ENCODE measurements at places on chromosomes 12 and 14.

DNA sequence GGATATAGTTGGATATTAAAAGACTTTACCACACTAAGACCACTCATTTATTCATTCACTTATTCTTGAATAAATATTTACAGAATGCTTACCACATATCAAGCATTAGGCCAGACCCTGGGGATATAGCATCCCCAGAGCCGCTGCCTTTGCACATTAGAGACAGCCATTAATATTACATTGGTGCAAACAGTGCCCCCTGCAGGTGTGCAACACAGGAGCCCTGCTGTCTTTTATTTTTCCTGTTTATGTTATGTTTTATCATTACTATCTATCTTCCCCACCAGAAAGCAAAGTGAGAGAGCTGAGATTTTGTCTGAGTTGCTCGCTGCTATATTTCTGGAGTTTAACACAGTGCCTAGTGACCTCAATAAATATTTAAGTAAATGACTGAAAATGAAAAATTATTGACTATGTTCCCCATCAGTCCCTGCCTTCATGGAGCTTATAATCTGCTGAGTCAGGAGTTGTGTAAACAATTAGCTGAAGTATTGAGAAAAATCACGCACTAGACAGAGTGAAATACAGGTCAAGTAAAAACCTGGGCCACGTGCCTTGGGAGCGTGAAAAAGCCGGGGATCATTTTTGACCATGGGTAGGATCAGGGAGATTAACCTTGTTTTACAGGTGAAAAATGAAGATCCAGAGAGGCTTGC, 301.6 kb downstream of the PCNX1 start:
- DNase-seq = no peak

- no peak for DNase-seq
Measured at GRCh38 chr12:46609273-46609623, 216.5 kb downstream of the SLC38A4 start.

DNA sequence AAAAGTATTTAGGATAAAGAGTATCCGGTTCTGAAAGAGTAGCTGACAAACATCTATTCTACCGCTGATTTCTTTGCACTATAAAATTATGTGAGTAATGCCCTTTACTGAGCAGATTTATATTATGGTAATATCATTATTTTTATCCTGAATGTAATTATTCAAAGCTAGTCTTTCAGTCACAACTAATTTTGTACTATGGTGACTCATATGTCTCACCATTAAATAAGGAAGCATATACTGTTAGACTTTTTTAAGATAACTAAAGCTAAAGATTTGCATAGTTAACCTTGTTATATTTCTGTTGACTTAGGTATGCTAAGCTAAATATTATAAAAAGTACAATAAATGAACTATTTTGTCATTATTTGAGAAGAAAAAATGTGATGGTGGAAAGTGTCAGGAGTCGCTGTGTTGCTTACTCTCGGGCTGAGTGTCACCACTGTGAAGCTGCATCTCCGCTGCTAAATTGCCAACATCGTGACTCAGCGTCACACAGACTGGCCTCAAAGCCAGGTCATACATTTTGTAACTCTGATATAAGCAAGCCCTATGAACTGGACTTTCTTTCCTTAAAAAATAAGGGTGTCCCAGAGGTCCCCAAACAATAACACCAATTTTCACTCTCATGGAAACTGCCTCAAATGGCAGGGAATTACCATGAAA, 69.1 kb upstream of the SSTR1 start:
- no peak for DNase-seq

- no peak for DNase-seq
Measured at GRCh38 chr14:23021434-23021833, 11.5 kb upstream of the C14orf93 start.

- no peak for DNase-seq
Measured at GRCh38 chr12:116950628-116951325, 40.0 kb downstream of the FBXW8 start.

- peak; percentile 85 for DNase-seq
Measured at GRCh38 chr14:24171422-24172260, at the start of gene REC8. Gene REC8 (plus strand): TSS chr14:24172080. CDS start chr14:24172553, 473 bp downstream.

DNA sequence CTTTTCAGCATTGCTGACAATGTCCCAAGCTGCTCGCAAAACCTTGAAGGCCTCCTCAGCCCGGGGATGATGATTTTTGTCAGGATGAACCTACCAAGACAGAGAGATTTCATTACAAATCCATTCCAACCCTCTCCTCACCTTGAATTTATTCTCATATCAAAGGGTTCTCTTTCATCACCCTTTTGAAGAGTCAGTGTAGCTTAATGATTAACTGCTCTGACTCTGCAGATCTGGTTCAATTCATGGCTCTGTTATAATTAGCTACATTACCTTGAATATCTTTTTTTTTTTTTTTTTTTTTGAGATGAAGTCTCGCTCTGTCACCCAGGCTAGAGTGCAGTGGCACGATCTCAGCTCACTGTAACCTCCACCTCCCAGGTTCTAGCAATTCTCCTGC, 5.6 kb downstream of the ORMDL2 start:
- no peak for DNase-seq

DNA sequence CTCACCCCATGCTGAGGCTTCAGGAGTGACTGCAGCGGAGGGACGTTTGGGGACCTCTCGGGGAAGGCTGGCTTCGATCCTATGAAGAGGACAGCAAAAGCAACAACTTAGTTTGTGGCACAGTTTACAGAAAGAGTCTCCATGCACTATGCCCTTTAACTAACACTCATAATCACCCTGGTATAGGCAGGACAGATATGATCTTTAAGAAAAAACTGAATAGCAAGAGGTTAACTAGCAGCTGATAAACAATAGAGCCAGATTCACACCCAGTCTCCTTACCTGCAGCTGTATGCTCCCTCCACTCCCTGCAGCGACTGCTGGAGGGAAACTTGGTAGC, 27.4 kb downstream of the TMEM63C start:
- no peak for DNase-seq

DNA sequence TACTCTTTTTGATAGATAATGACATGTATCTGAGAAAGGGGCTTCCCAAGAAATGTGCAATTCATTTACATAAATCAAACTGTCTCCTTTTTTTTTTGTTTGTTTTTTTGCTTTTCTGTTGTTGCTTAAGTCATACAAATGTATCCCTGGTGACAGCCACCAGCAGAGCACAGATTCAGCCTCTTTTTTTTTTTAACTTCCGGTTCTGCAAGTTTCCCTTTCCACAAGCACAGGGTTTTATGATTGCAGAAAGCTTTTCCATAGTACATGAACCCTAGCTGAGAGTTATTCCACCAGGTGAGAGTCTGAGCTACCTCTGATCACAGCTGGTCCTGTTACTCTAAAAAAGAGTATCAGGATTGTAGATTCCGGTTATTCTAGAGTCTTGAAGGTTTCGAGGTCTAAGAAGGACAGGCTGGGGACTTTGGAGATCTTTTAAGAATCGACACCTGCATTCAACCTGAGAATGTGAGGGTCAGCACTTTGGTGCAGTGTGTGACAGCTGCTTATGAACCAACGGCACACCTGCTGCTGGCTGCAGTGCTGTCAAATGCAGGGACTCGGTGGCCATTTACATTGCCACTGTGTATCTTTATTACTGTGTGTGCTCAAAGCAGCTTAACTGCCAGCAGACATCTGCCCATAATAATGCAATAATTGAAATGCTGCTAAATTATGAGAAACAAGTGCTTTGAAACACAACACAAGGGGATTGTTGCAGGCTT, 551.7 kb downstream of the NRXN3 start:
- no peak for DNase-seq

GRCh38 chr12:28602786-28603185, 412.5 kb downstream of the CCDC91 start:
- no peak for DNase-seq

DNA sequence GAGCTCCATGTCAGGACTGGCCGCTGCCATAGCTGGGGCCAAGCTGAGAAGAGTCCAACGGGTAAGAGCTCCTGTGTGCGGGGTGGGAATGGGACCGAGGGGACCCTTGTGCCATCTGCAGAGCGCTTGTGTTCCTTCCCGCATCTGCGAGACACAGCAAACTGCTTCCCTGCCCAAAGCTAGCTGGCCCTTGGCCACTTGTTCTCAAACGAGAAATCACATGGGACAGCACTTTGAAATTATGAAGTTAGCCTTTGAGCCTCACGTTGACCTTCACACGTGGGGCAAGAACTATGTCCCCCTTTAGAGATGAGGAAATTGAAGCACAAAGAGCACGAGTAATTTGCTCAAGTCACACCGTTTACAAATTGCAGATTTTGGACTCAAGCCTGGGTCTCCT, 30.8 kb downstream of the DEGS2 start:
- DNase-seq = no peak

All from nephron progenitor cell (in vitro differentiated cells).